A549 (cell line): ENCODE measurements at places on chromosomes 3 and 15.

DNA sequence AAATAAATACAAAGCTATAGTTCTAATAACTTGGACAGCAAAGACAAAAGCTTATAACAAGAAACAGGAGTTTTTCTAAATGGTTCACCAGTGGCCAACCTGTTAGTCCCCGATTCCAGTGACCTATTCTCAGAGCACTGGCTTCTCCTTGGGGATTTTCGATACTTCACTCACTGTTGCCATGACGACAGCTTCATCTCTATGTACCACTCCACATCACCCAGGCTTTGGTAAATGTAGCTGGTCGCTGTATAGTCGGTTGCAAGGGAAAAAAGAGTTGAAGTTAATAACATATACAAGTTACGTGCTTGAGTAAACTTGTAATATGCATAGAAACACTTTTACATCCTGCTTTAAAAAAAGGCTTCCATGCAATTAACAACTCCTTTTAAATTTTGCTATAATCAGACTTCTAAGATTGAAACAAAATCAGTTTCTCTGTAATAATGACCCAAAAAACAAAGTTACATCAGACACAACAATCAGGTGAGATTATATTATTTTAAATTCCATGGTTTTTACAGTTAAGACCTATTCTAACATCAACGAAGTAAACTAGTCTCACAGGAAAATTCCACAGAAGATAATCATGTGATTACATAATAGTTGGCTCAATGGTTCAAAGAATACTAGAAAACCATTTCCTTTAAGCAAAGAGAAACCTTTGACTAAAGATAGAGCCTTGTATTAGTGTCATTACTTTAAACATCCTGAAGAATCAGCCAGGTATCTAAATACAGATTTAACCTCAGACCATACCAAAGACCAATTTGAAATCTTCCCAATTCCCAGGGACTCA, 2.9 kb downstream of the CCNL1 start:
- peak; percentile 33 for DNase-seq

DNA sequence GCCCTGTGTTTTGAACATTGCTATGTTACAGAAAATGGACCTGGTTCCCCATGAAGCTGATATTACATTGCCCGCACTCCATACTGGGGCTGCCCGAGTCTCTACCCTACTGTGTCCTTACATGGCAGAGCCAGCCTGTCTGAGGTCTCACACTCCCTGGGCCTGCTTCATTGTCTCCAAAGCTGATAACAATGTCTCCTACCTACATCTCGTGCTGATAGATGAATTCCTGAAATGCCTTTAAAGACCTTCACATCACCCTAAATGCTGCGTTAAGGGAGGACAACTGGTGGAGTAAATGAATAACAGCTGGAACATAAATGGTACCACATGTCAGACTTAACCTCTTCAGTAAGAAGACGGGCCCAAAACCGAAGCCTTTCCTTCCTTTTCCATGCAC, 62.9 kb upstream of the PTX3 start:
- no peak for DNase-seq

DNA sequence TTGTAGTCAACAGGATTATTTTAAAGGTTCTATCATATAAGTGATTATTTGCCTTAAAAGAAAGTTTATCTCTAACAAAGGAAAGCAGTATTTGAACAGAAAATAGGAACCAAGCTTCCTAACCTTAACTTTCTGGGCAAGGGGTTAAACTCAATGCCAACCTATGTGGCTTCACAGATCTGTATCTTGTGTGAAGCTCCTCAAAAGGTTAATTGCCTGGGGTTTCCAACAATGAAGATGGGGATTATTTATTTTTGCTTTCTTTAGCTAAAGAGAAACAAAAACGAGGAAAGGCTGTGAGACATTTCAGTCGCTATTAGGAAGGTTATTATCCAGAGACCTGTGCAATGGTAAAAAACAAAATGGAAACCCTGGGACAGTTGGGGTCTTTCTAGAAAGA, 1.1 kb upstream of the WDR82 start:
- no peak for DNase-seq

- DNase-seq, result no peak
Measured at GRCh38 chr15:100159436-100159835, 182.3 kb downstream of the ADAMTS17 start.

GRCh38 chr15:92411256-92411655, 17.6 kb downstream of the ST8SIA2 start:
- DNase-seq, result no peak

DNA sequence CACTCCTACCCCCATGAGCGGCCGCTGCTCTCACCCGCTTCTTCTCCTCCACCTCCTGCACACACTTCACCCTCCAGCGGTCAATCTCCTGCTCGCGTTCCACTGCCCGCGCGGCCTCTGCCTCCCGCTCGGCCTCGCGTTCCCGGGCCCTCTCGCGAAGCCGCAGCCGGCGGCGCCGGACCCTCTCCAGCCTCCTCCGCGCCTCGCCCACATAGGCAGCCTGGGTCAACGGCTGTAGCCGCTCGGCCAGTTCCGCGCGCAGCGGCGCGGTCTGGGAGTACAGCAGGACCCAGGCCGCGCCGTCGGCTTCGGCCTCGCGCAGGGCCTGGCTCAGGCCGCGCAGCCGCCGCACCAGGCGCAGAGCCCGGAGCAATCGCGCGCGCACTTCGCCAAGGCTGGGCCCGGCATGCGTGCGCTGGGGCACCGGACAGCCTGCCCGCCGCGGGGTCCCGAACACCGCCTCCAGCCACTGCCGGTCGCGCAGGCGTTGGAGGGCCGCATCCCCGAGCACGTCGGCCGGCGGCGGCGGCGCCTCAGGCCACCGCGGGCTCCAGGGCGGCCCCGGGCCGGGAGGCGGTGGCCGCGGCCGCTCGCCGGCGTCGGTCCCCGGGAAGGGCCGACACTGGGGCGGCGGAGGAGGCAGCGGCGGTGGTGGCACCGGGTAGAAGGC, 595 bp downstream of the PDCD7 start:
- peak; percentile 75 for DNase-seq

- no peak for DNase-seq
Measured at GRCh38 chr15:74185710-74186348, 12.3 kb downstream of the ISLR start.

GRCh38 chr3:147391781-147392624, 14.3 kb downstream of the ZIC4 start:
- no peak for DNase-seq

- DNase-seq, result no peak
Measured at GRCh38 chr3:24168977-24169376, 223.9 kb downstream of the NR1D2 start.

GRCh38 chr3:161104561-161105551, at the start of gene B3GALNT1:
TSS of gene B3GALNT1 (minus strand) at chr3:161105349. CDS start at chr3:161086754, 18,595 bp downstream.
- DNase-seq, result peak; percentile 4

DNA sequence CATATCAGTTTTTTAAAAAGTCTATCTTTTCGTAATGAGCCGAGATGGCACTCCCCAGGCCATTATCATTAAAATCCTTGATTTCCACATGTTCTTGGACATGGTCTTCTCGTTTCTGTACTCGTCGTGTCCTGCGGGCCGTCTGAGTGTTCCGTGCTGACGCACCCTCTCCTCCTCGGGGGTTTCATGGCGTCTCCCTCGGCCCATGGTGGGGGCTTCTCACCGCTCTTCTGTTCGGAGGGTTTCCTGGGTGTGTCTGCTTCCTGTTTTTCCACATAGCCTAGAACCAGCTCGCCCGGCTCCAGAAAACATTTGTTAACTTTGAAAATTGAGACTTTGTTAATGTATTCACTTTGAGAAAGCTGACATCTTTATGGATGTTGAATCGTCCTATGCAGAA, 92.7 kb downstream of the VGLL4 start:
- DNase-seq, result no peak

- DNase-seq, result no peak
Measured at GRCh38 chr3:122727294-122727693, 46.7 kb downstream of the PARP14 start.

DNA sequence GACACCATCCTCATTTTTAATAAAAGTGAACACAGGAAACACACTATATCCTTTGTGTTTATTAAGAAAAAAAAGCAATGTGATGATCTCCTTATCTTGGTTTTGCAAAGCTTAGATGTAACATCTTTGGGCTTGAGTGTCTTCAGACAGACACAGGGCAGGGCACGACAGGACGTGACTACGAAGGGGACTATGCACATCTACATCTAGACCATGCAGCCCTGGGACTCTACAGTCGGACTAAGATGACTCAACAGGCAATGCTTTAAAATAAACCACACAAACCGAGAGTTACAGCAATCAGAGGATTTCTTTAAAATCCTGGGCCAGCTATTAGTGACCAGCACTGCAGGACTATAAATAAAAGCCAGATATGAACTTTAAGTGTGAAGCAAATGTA, 22.8 kb upstream of the TM2D3 start:
- peak; percentile 39 for DNase-seq

- DNase-seq, result no peak
Measured at GRCh38 chr3:179402963-179403362, 48.3 kb downstream of the GNB4 start.

DNA sequence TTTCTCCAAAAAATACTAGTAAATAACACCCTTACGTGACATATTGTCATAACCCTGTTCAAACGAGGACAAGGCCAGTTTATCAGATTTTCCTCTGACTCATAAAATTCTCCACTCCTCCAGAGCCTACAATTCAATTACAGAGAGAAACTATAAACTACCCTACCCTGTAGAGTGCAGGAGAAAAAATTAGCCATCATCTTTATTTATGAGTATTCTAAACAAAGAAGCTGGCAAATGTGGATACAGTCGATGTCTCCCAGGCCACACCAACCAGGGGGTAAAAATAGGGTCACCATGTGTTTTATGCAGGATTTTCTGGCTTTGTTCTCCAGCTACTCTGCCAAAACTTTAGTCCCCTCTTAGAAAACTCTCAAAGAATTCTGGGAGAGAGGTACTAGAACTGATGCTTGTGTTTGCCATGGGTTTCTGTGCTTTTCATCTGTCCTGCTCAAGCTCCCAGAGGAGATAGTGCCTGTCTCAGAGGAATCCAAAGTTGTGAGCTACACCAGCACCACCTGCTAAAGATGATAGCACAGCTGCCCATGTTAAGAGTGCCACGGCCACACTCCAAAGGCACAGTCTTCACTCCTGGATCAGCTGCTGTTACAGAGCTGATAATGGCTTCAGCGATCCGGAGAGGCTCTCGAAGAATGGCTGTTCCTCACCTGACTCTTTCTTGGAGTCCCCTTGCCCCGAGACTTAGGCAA, 150.2 kb downstream of the IMPG2 start:
- DNase-seq, result no peak

DNA sequence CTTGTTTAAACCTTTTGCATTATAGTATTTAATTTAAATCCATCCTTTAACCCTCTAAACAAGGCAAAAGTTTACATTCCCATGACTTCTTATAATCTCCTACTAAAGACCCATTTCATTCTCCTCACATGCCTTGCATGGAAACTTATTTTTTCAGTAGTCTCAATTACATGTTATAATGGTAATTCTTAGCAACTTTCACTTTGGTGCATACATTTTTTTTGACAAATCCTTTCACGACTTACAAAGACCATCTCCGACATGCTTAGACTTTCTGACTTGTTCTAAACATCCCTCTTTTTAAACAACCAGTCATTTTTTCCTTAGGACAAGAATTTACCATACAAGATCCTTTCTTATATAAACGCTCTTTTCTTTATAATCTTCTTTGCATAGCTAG, 615.4 kb upstream of the GBE1 start:
- peak; percentile 13 for DNase-seq

DNA sequence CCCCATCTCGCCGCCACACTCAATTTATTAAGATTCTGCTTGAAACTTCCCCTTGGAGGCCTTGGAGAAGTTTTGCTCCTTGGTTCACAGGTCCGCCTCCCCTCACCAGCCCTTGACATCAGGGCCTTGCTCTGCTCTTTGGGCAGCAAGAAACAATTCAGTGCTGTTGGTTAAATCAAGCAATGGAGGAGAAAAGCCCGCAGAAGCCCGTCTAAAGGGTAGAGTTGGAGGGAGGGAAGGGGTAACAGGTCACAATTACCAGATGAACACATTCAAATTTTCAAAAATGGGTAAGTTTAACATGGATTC, 429 bp downstream of the PARP9 start:
- no peak for DNase-seq

DNA sequence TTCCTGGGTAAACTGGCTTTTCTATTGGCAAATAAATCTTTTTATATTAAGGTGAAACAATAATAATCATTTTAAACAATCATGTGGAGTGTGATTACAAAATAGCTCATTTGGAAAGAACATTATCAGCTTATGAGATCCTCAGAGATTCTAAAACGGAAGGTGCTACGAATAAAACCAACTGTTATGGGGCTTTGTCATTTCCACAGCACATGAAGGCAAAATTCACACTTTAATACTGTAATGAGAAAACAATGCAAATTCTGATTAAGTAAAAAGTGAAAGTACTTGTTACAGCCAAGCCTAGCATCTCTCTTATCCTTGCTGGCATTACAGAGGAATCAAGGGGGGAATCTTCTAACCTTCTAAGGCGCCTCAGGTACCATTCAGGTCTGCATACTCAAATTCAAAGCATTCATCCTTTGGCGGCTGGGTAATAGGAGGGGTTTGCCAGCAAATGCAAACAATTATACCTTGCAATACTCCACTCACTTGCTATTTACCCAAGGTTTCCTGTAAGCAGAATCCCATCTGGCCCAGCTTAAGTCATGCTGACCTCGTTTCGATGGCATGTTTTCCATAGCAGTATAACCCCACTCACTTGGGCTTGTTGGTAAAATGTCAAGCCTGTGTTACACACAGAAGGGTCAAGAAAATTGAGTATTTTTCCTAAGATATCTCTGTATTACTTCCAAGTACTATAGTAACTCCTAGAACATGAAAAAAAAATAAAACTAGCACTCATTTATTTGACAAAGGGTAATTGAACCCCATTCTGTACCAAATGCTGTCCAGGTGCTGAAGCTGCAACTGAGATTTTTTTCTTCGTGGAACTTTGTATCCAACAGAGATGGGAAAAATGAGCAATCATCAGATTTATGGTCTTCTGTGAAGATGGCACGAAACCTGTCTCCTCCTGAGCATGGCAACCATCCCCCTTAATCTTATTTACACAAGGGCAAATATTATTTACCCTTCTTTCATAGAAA, 183.7 kb upstream of the LMCD1 start:
- DNase-seq, result no peak

DNA sequence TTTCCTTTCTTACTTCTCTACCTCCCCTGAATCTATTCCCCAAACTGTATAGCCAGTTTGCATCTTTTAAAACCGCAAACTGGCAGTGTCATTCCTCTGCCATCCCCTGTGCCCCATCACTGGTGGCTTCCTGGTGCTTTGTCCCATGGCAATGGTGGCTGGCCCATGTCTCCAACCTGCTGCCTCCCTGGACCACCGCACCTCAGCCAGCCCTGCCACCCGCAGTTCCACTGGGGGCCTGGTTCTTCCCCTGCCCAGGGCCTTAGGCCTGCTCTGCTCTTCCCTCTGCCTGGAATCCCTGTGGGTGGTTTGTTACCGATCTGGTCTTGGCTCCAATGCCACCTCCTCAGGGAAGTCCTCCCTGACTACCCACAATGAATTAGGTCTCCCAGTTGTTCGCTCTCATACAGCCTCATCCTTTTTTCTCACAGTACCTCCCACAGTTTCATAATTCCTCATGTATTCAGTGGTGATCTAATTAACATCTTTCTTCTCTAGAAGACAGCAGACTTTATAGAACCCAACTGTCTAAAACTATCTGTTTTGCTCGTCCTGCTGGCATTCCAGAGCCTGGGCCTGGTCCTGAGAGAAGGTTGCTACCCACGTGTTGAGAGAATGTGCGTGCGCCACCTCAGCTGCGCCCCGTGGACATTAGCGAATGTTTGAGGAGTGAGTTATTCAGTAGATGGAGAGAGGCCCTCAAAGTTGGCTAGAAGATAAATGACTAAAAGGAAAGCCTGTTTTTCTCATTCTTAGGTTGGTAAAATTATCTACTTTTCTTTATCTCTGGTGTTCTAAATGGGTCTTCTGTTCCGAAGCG, 130.1 kb downstream of the DNAJB8 start:
- no peak for DNase-seq

- no peak for DNase-seq
Measured at GRCh38 chr3:58478781-58479180, 13.1 kb upstream of the KCTD6 start.
